ENCODE measurements at places on chromosomes 2 and 18.

DNA sequence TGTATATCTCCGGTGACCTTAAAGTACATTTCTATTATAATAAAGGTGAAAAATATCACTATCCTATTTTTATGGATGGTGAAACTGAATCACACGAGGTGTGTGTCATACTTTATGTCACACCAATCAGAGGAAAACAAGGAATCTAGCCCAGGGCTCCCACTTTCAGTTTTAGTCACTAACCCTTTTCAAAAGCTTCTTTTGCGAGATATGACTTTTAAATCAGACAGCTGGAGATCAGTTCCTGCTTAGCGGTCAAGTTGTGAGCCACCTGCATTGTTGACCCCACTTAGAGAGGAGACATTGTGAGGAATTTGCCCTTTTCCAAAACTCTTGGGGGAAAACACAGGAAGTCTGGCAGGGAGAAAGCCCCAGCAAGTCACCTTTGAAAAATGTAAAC lies 70.5 kb downstream of the CPS1 start:
- no peak for DNase-seq

- no peak for DNase-seq
These were observed 88.2 kb downstream of the DTNB start for GRCh38 chr2:25585189-25585588.

DNA sequence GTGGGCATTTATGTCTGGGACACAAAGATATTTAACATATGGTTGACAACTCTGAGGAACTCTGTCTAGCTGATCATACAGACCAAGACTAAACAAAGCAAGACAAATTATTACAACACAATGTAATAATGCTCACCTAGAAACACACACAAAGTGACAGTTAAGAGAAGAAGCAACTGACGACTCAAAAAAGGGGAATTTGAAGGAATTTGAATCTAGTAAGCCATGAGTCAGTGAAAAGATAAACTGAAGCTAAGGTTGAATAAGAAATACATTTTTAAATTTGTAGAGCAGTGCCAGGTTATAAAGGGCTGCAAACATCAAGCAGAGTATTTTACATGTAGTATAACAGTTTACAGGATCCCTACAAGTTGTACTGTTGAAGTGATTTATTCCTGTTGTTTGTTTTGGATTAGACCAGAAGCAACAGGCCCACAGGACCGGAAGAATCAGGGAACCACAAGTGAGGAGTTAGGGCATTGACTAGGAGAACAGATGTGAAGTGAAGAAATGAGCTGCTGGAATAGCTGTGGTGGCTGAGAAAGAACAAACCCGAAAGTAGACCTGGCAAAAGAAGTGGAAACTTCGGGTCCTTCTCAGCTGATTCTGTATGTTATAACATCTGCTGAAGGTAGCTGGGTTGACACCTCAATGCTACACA lies 35.6 kb downstream of the IFIH1 start:
- DNase-seq: no peak

GRCh38 chr2:66434679-66435548 lies at the start of gene MEIS1:
MEIS1 (plus strand) TSS chr2:66435125; CDS start chr2:66435857, 732 bp downstream.
- DNase-seq: peak; percentile 16

GRCh38 chr18:32930695-32931301 lies 158.0 kb upstream of the KLHL14 start:
- no peak for DNase-seq

- DNase-seq: no peak
These were observed 14.1 kb upstream of the GCG start for GRCh38 chr2:162166174-162166573.

DNA sequence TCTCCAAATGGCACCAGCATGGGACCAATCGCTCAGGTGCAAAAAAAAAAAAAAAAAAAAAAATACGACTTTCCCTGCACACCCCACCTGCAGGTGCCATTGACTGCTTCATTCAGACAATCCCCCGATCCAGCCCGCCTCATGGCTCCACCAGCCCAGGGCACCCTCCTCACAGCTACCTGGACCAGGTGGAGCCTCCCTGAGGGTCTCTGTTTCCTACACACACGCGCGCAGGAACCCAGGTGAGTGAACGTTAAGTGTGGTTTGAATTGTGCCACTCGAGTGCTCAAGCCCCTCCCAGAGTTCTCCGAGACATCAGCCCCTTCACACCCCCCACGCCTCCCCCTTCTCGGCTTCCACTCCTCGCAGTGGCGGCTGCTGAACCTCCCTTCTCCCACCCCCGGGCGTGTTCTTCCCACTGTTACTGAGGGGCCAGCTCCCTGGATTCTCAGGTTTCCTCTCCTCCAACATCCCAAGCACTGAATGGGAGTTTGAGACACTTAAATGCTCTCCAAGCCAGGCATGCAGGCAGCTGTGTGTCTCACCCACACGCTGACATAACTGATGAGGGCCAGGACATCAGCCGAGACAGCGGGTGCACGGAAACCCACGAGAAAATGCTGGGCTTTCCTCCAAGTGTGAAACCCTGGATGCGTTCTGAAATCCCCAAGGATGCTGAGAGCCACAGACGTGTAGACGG lies 88.8 kb upstream of the SNTG2 start:
- DNase-seq: no peak

- no peak for DNase-seq
These were observed 123.9 kb upstream of the SULT1C3 start for GRCh38 chr2:108115868-108116267.

DNA sequence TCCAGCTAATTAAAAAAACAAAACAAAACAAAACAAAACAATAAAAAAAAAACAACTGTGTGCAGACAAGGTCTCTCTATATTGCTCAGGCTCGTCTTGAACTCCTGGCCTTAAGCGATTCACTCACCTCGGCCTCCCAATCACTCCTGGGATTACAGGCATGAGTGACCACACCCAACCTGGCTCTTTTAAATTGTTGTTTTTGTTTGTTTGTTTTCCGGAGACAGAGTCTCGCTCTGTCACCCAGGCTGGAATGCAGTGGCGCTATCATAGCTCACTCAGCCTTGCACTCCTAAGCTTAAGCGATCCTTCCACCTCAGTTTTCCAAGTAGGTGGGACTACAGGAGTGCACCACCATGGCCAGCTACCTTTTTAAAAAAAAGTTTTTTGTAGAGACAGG lies 201.6 kb downstream of the EN1 start:
- DNase-seq: no peak

DNA sequence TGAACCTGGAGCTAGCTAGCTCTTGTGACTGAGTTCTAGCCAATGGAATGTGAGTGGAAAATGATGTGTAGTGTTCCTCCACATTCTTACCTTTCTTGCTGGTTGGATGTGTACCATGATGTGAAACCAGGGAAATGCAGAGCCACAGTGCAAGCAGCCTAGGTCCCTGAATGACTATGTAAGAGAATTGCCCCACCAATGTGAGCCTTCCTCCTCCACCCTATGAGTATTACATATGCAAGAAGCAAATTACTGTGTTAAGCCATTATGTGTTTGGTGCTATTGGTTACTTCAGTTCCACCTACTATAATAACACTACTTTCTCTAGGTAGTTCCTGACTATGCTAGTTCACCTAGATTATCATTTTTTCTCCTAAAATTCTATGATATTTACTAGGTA lies 39.6 kb downstream of the LCLAT1 start:
- no peak for DNase-seq

- DNase-seq: no peak
These were observed 817.8 kb upstream of the FAM98A start for GRCh38 chr2:34416856-34417255.

GRCh38 chr2:149483004-149483605 lies 104.5 kb downstream of the MMADHC start:
- DNase-seq: no peak

- no peak for DNase-seq
These were observed 15.8 kb upstream of the EXOC6B start for GRCh38 chr2:72841462-72842125.

DNA sequence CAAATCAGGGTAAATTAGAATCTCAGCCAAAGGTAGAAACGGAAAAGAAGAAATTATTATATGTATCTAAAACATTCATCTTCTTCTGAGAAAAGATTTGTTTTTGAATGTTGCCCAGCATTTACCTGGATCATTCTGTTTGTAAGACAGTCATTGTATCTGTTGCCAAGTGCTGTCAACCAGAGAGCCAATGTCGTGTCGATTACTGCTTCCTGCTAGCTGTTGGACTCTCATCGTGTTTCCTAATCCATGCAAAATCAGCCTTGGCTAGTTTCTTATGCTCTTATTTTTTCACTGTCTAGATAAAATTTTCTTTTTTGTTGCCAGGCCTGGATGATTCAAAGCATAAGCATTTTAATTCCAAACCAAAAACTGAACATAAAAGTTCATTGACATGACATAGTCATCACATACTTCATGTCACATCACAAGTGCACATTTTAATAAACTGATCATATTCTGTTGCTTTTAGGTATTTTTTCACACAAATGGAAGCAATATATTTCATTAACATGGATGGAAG lies 202.3 kb downstream of the KCNH7 start:
- no peak for DNase-seq

DNA sequence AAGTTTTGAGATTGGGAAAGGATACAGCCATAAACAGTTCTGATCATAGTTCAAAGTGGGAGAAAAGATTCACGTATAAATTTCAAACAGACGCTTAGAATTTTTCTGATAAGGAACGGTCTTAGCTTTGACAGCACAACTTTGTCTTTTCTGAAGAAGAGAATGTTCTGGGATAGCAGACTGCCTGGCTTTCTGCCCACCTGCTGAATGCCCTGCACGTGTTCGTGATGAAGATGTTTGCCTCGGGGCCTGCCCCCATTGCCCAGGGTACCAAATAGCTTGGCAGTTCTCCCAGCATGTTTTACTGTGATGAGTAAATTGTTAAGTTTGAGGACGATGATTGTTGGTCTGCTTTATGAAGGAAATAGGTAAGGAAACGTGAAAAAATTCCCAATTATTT lies 4.6 kb downstream of the MRPL33 start:
- DNase-seq: no peak

DNA sequence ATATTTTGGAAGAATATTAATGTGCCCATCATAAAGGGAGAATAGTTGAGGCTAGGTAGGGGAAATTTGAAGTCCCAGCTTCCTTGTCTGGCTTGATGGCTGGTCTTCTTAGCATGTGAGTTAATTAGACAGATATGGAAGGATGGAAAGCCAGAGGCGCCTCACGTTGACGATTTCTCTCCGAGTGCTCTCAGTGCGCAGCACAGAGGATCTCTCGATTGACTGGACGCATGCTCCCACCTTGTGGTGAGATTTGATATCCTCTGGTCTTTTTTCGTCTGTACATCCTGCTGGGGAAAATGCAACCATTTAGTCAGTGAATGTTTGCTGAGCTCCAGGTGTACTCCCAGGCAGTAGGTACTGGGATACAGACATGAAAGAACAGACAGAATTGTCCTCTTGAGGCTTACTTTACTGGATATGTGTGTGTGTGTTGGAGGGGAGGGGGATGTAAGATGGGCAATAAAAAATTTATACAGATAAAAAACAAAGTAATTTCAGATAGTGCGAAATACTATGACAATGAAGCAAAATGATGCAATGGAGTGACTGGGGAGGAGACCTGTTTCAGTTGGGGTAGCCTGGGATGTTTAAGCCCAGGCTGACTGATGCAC lies 66.9 kb upstream of the ZNG1B start:
- DNase-seq: peak; percentile 28

DNA sequence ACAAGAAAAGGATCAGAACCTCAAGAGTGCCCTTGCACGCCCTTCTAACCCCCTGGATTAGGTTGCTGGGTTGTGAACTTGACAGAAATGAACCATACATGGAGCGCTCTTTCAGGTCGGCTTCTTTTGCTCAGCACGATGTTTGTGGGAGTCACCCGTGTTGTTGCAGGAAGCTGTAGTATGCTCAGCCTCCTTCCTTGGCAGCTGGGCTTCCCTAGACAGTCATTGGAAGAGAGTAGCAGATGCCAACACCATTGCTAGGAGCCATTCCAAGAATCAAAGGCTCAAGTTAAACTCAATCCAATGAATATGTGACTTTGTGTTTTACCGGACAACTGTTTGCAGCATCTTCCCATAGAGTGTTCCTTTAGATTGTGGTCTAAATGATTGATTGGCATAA lies 47.0 kb downstream of the RAB12 start:
- no peak for DNase-seq

DNA sequence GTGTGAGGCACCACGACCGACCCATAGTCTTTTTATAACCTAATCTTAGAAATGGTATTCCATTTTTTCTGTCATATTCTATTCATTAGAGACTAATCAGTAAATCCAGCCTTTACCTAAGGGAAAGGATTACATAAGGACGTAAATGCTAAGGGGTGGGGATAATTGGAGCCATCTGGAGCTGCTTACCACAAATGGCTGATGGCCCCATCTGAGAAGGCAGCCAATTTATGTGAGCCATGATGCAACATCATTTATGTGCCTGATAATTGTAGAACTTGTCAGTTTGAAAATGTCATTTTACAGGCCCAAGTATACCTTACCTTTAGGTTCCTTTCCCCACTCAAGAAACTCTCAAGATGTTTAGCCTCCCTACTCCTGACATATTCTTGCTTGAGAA lies 44.0 kb downstream of the ARHGEF33 start:
- no peak for DNase-seq

GRCh38 chr2:69581774-69582581 lies 61.6 kb downstream of the AAK1 start:
- DNase-seq: no peak

DNA sequence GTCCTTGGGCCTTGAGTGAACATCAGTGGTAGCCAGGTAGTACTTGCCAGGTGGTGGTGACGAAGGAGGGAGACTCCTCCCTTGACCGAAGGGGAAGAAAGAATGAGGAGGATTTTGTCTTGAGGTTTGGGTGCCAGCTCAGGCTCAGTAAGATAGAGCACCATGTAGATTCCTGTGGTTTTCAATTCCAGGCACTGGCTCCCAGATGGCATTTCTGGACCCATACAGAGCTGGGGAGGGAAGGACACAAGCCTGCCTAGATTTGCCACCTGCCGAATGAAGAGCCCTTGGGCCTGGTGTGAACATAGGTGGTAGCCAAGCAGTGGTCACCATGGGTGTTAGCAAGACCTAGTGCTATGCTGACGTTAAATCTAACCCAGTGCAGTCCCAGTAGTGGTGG lies 108.8 kb upstream of the UBE2E3 start:
- DNase-seq: no peak

- no peak for DNase-seq
These were observed 98.9 kb upstream of the MAPRE2 start for GRCh38 chr18:34942276-34942675.

- DNase-seq: no peak
These were observed 138.4 kb upstream of the ALPP start for GRCh38 chr2:232239951-232240681.

DNA sequence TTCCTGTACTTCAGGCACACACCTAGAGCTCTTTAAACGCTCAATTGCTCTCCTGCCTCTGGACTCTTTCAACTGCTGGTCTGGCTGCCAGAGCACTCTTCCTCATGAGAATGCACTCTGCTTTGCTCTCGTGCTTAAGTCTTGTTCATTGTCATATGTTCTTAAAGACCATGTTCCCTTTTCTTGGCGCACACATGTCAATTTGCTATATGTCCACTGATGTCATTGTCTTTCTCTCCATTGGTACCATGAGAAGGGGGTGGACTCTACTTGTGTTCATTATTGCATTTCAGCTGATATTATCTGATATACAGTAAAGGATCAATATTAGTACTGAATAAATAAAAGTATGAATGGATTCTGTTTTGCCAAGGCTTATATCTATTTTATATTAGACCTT lies 16.8 kb downstream of the SPHKAP start:
- DNase-seq: no peak

- no peak for DNase-seq
These were observed 96.2 kb downstream of the MRPS9 start for GRCh38 chr2:105134081-105134480.
